ENCODE measurements at places on chromosomes 5 and 9.

DNA sequence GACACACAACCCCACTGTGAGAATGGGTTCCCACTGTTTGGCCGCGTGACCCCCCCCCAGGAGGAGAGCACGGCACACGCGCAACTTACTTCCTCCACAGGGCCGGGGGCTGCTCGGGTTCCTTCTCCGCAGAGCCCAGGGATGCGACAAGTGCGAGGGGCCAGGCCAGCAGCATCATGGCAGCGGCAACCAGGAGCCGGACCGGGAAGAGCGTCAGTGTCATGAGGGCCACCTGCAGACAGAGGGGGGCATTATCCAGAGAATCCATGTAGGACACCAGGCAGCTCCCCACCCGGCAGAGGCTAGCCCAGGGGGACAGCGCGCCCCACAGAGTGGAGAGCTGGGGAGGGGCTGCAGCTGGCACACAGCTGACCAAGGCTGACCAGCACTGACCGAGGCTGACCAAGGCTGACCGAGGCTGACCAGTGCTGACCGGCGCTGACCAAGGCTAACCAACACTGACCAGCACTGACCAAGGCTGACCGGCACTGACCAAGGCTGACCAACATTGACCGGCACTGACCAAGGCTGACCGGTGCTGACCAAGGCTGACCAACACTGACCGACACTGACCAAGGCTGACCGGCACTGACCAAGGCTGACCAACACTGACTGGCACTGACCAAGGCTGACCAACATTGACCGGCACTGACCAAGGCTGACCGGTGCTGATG, 22.3 kb downstream of the LPCAT1 start:
- no peak for DNase-seq

GRCh38 chr9:137138058-137138721, 764 bp upstream of the GRIN1 start:
- peak; percentile 62 for DNase-seq

DNA sequence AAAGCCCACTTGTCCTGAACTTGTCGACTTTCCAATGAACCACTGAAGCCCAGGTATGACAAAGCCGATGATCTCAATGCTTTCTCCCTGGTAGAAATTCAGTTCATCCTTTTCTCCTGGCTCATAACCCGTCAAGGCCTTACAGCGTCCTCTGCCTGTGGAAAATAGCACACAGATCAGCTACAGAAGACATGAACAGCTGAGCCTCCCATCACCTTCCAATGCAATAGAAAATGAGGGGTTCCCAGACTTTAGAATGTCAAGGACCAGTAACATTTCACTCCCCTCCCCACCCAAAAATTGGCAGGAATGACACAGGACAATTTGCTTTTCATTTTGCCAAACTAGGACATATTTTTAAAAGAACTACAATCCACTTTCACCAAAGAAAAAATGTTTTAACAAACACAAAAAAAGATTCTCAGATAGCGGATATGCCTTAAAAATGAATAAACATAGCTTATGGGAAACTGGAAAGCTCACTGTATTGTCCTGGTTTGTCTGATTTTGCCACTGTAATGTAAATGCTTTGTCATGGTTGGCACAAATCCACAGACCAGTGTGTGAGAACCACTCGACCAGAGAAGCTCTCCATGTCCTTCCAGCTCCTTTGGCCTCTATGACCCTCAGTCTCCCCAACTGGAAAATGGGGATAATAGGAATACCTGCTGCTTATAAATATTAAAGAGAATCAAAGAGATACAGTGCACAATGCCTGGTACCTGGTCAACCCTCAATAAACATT, 24.4 kb downstream of the SH3TC2 start:
- DNase-seq, result no peak

- no peak for DNase-seq
Measured at GRCh38 chr5:172421-172820, 18.9 kb upstream of the LRRC14B start.

DNA sequence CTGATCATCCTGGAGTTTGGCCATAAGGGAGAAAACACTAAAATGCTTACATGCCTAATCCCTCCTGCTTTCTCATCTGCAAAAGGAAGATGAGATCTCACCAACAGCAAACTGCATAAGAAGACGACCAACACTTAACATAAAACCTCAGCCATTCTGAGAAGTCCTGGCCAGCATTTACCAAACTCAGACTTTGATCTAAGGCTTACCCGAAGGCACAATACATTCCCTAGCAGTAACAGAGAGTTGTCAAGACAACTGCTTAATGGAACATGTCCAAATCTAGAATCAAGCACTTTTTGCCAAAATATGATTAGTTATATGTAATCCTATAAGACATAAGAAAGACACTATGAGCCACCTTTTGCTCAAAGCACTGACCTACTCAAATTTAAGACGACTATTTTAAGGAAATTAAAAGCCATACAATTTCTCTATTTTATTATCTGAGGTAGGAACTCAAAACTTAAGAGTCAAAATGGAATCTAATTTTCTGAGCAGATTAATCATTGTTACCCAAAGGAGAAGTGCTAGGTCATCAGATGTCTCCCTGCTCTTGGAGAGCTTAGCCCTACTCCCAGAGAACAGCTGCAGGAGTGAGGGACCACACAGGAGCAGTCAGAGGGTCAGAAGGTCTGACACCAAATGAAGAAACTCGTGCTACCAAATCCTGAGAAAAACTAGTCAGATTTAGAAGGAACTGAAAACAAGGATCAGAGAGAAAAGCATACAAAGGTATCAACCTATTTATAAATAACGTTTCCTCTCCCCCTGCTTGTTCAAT, 39.3 kb downstream of the EPB41L4A start:
- no peak for DNase-seq

DNA sequence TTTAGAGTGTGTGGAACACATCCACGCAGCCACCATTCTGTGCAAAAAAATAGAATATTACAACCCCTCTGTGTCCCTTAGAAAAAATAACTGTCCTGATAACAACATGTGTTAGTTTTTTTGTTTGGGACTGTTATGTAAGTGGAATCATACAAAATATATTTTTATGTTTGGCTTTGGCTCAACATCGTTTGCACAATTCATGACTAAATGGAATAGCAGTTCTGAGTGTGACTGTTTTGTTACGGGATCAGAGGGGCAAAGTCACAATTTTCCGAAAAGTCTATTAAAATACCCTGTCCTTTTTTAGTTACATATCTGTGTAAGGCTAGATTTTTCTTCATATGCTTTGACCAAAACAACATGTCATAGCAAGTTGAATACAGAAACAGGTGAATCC, 12.8 kb downstream of the MTREX start:
- no peak for DNase-seq

DNA sequence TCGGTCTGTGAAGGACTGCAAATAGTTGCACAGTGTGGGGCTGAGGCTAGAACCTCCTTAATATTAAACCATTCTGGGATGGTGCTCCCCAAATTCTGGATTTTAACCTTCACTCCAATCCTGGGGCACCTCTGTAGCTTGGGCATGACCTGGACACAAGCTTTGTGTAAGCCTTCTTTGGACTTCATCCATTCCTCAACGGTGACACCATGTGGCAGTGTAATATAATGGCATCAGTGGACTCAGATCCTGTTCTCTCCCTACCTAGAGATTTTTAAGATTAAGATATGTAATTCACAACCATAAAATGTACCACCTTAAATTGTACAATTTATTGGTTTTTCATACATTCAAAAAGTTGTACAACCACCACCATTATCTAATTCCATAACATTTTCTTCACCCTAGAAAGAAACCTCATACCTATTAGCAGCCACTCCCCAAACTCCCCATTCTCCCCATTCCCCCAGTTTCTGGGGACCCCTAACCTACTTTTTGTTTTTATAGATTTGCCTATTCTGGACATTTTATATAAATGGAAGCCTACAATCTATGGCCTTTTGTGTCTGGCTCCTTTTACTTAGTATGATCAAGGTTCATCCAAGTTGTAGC, 4.8 kb upstream of the PLGRKT start:
- peak; percentile 74 for DNase-seq

DNA sequence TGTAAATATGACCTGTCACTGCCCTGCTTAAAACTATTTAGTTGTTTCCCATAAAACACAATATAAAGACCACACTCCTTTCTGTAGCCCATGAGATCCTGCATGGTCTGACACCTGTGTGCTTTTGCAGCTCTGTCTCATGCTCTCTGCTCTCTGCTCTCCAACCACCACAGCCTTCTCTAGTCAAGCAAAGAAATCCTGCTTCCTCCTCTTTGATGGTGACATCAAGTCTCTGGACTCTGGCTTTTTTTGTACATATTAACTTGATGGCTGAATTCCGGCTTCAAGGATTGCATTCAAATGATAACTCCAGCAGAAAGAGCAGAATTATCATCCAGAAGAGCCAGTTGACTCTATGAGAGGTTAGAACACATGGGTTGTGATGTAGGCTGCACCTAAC, 58.2 kb downstream of the CHSY3 start:
- DNase-seq, result no peak

DNA sequence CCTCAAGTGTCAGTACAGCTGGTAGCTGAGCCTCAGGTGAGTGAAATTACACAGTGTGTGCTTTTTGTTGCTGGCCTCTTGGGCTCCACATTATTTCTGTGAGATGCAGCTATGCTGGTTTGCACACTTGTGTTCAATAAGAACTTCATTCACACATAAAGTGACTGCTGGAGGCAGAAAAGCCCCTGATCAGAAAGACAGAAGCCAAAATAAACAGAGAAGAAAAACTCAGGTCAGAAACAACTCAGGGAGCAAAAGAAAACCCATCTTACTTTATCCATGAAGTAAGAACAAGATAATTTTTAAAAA, 15.1 kb downstream of the PNPLA7 start:
- DNase-seq, result no peak

- DNase-seq, result peak; percentile 91
Measured at GRCh38 chr5:74232276-74232675, 408.3 kb downstream of the ENC1 start.

DNA sequence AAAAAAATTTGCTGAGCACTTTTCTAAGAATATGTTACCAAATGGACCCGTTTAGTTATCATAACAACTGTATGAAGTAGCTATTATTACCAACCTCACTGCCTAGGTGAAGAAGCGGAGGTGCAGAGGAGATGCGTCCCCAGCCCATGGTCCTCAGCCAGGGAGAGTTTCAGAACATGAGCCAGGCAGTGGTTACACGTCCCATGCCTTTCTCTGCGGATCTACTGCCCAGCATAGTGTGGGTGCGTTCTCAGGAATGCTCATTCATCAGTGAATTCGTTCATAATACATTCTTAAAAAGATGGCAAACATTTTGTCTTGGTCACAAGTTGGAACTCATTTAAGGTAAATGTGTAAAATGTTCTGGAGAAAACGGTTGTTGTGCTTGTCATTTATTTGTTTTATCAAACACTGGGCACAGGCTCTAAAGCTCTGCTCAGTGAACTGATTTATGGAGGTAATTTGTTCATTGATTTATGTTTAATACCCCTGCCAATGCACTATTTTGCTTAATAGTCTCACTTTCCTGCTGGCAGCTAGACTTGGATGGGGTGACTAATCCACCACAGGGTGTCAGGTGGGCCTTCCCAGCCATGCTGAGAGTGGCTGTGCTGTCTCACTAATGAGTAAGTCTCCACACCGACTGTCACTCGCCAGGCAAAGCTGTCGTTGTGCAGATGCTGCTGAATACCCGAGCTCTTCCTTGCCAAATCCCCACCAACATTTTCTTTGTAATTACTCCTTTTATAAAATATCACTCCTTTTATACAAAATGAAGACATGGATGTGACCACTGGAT, 248.8 kb downstream of the TENT4A start:
- DNase-seq, result peak; percentile 78

DNA sequence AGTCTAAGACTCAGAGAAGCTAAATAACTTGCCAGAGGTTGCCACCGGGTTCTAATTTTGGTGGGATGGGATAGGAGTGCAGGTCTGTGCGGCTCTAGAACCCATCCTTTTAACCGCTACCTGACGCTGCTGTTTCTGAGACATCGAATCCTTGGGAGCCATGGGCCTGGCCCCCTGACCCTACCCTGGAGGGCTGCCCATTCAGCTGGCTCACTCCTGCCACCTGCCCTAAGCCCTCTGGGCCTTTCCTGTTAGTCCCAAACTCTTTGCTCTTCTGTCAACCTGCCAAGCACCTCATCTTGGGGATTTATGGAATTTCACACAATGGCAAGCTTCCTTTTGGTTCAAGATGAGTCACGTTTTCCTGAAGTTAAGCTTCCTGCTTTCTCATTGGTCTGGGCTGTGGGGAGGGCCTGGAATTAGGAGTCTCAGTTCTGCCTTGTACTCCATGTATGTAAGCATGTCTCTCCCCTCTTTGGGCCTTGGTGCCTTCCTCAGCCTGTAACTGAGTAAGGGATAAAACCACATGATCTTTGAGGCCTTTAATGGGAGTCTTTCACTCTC, 26.6 kb downstream of the ENHO start:
- peak; percentile 46 for DNase-seq

DNA sequence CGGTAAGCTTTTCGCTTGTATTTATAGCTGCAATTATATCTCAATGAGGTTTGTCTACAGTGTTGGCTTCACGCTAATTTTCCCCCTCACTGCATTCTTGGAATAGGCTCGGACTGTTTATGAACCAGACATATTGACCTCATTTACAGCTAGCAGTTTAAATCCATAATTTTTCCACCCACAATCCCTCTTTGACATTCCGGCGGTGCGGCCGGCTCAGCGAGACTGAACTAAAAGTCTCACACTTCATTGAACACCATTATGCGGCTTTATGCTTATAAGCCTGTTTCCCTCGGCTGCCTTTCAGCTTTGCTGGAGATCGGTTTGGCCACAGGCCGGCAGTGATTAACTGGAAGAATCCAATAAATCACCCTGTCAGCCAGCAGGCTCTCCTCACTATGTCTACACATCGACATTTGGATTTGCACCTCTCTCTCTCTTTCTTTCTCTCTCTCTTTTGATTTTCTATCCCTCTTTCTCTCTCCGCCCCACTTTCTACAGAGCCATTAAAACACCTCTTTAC, 315.0 kb upstream of the TLE4 start:
- peak; percentile 93 for DNase-seq

- no peak for DNase-seq
Measured at GRCh38 chr5:116959843-116960242, 385.2 kb upstream of the SEMA6A start.

- no peak for DNase-seq
Measured at GRCh38 chr5:74894351-74894750, 28.2 kb upstream of the FAM169A start.

DNA sequence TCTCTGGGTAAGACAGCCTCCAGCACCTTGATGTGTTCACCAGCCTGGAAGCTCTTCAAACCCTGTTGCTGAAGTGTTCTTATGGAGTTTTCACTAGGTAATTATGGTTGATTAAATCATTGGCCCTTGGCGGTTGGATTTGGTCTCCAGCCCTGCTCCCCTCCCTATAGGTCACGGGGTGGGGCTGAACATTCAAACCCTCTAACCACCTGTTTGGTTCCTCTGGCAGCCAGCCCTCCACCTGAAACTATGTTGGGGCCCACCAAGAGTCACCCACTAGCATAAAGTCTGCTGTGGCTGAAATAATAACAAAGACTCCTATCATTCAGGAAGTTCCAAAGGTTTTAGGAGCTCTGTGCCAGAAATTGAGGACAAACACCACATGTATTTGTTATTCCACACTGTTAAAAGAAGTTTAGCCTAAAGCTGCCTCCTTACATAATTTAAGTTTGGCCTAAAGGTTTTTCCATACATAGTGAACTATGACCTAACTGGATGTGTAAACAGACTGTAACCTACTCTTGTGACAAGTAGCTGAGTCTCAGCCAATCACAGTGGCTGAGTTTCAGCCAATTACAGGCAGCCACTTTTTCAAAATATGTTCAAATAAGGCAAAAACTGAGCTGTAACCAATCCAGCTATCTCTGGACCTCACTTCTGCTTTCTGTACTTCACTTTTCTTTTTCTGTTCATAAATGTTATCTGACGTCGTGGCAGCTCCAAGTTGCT, 34.8 kb downstream of the TMEM252 start:
- no peak for DNase-seq

GRCh38 chr9:136085815-136086212, 9.3 kb downstream of the NACC2 start:
- no peak for DNase-seq

All from Daoy (cell line).